ENCODE measurements at places on chromosomes 7 and 10.

- no peak for DNase-seq
Observed at GRCh38 chr10:104309980-104310978, 28.0 kb downstream of the ITPRIP start.

DNA sequence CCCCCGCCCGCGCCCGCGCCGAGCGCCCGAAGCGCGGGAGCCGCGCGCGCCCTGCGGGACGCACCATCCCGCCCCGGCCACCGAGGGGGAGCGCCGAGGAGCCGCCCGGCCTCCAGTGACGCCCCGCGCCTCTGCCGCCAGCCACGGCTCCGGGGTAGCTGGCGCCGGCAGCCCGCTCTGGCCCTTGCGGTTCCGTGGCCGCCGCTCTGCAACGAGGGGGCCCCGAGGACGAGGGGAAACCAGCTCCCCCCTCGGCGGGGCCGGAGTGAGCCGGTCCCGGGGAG lies at the start of gene PAXIP1:
Gene PAXIP1 (minus strand): TSS at position 33 of the 284 bp plus-strand sequence. CDS start 195 bp downstream, outside the sequence.
- DNase-seq, result no peak

GRCh38 chr10:62194924-62195674 lies 73.5 kb downstream of the RTKN2 start:
- DNase-seq, result no peak

DNA sequence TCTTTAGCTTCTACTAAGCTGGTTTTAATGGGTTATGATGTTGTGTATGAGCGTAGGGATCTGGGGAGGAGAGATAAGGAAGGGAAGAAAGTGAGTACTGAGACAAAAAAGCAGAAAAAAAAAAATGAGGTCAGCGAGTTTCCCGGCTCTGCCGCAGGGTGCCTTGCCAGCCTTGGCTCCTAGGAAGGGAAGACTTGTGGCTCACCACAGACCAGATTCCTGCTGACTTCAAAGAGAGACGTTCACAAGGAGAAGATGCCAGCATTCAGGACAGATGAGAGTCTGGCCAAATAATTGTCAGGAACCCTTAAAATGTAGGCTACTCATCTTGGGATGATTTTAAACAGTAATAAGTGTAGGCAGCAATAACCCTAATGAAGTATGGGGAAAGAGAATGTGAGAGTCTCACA lies 11.4 kb upstream of the FAS start:
- DNase-seq, result no peak

- no peak for DNase-seq
Observed at GRCh38 chr10:100607439-100607838, 71.7 kb downstream of the HIF1AN start.

DNA sequence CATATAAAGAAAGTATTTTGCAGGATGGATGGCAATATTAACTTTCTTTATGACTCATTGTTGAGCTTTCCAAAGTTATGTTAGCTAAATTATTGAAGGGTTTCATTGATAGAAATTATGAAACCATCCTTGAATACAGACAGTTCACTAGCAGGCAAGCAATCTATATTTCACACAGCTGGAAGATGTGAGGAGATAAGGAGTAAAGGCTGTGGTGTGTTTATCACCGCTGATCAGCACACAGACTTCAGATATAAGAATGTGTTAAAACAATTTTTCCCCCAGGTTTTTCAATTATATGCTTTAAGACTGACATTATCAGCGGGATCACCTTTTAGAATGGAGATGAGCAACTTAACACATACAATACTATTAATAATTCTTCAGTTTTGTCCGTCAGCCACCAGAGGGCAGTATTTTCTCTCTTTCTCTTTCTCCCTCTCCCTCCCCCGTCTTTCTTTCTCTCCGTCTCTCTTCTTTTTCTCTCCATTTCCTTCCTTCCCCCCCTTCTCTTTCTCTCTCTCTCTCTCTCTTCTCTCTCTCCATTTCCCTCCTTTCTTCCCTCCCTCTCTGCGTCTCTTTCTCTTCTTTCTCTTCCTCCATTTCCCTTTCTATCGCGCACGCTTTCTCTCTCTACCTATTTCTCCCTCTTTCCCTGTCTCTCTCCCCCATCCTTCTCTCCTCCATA lies 62.9 kb upstream of the FAM171A1 start:
- no peak for DNase-seq

DNA sequence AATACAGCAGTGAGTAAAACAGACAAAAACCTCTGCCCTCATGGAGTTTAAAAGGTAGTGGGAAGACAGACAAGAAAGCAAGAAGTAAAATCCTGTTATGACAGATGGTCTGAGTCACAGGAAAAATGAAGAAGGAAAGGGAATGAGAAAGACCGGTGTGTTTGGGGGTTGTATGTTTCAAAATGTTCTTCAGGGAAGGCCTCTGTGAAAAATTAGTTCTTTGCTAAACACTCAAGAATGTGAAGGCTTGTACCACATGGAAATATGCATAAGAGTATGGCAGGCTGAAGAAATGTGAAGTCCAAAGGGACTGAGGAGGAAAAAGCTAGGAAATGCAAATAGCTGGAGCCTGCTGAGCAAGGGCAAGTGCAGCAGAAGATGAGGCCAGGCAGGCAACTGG lies 315.9 kb upstream of the SEMA3A start:
- no peak for DNase-seq

DNA sequence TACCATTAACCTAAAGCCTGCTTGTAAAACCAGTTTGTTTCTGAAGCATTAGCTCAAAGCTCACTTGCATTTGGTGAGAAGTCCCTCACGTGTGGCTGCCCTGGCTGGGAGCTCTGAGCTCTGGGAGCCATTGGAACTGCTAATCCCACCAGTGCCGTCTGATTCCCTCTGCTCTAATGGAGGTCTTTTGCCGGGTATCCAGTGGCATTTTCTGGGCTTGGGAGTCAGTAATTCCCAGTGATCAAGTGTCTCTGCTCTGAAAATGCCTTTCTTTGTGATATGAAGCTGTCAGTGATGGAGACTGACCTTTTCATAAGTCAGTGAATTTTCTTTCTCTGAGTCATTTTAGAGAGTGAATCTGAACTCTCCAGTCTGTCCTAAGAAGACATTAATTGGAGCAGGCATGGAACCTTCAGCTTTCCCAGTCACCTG lies 36.9 kb upstream of the FAM20C start:
- DNase-seq, result no peak

DNA sequence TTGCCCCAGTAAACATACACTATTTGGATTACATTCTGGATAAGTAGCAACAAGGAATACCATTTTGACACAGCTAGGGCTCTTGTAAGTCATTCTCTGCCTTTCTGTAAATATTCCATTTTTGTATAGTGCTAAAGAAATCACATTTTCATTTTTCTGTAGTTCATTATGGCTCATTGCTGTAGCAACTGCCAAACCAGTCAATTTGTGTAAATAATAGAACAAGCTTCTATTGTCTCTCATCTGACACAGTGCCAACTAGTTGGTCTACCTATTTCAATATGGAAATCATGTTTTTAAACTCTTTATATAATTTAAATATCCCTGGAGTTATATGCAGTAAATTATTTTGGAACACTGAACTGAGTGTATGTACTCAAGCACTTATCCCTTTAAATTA lies 193.7 kb downstream of the RELN start:
- no peak for DNase-seq

- DNase-seq, result no peak
Observed at GRCh38 chr7:26995666-26996065, 100.1 kb downstream of the HOXA1 start.

DNA sequence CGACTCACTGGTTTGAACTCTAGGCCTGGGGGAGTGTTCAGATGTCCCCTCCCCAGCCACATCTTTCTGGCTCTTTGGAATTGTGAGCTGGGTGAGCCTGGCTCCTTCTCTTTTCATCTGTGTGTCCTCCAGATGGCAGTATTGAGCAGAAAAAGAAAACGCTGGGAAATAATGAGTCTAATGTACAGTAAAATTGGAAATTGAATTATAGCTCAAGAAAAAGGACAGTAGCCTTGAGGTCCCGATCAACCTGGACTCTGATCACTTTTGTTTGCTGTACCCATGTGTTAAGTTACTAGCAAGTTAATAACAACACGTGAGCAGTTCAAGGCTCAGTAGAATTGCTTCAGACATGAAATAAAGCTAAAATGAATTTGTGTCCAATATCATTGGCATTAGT lies 77.9 kb downstream of the SNX10 start:
- DNase-seq, result no peak

- no peak for DNase-seq
Observed at GRCh38 chr10:70368774-70369482, 13.5 kb downstream of the LRRC20 start.

GRCh38 chr7:84384417-84384816 lies 189.8 kb upstream of the SEMA3A start:
- DNase-seq, result no peak

GRCh38 chr7:22610263-22610662 lies 110.3 kb upstream of the STEAP1B start:
- DNase-seq, result no peak

DNA sequence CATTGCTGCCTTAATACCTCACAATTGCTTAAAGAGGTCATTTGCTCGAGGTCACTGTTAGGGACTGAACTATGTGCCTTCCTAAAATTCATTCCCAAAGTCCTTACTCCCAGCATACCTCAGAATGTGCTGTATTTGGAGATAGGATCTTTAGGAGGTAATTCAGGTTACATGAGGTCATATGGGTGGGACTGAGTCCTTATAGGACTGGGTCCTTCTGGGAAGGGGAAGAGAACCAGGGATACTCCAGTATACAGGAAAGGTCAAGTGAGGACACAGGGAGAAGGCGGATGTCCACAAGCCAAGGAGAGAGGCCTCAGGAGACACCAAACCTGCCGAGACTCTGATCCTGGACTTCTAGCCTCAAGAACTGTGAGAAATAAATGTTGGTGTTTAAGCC lies 253.3 kb downstream of the PRPF18 start:
- DNase-seq, result no peak

GRCh38 chr10:31668326-31668725 lies 260.3 kb downstream of the ARHGAP12 start:
- DNase-seq, result no peak

GRCh38 chr7:157859915-157860314 lies 523.1 kb downstream of the DNAJB6 start:
- DNase-seq, result no peak

DNA sequence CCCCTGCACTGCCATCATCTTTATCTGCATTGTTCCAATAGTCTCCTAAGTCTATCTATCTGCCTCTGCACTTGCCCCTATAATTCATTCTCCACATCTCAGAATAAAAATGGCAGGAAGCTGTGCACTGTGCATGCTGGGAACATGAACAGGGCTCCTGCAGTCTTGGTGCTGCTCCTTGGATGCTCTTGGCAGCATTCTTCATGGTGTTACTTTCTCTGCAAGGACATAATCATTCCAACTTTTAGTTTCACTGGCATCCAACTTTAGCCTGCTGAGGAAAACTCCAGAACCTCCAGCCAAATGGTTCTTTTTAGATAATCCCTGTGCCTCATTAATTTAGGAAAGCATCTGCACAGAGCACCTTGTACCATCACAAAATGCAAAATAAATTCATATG lies 208.3 kb downstream of the STK31 start:
- no peak for DNase-seq

- DNase-seq, result no peak
Observed at GRCh38 chr10:112559349-112559748, 112.3 kb downstream of the VTI1A start.

- no peak for DNase-seq
Observed at GRCh38 chr10:23015021-23015707, 80.2 kb upstream of the MSRB2 start.

Data from right forelimb (tissue), 1 donor.